NCI-H1930 (cell line): ENCODE measurements at places on chromosomes 12 and 14.

DNA sequence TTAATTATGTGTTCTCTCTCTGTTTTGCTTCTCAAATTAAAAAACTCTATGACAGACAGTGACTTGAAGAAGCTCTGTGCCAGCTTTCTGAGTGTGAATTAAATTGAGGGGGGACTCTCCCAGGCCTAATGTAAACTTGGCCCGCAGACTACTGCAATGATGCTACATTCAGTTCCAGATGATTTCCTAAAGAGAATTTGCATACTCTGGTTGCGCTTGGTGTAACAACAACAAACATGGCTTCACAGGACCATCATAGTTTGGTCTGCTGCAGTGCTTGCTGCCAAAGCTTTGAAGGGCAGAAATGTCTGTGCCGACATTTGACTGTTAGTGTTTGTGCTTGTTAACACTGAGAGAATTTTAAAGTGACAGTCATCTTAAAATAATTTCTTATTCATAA lies 25.0 kb downstream of the CFAP54 start:
- no peak for DNase-seq

- DNase-seq = no peak
These were observed 267.7 kb downstream of the SLC6A15 start for GRCh38 chr12:84644908-84645307.

- no peak for DNase-seq
These were observed 4.4 kb downstream of the KLC1 start for GRCh38 chr14:103633391-103633790.

DNA sequence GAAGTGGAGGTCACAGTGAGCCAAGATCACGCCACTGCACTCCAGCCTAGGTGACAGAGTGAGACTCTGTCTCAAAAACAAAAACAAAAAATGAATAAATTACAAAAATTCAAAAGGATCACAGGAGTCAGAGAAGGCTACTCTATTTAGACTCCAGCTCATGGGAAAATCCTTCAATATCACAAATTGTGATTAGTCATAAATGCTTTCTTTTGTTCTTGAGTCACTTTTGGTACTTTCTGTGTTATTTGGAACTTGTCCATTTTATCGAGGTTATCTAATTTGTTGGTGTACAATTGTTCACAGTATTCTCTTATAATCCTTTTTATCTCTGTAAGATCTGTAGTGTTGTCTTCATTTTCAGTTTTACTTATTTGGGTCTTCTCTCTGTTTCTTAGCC lies 18.9 kb downstream of the ALDH2 start:
- DNase-seq = no peak

DNA sequence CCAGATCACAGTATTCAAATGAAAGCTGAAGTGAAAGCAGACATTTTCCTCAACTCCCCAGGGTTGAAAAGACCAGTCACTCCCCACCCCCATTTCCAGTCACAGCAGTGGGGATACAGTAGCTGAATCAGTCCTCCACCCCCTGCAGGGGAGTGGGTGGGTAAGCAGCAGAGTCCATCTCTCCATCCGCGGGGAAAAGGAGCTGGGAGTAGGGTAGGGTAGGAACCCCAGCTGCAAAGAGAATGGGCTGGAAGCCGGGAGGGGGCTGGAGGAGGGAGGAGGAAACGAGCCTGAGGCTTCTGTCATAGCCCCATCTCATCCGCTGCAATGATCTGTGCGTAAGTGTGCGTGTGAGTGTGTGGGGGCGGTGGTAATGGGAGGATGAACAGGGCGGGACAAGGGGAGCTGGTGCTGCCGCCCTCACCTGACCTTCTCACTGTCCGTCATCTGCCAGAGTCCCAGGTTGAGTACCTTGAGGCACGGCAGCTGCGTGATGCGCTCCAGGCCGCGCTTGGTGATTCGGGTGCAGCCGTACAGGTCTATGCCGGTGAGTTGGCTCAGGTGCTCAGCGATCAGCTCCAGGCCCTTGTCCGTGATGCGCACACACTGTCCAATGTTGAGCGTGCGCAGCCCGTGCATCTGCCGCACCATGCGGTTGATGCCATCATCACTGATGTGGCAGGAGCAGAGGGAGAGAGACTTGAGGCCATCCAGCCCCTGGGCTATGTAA lies 1.8 kb downstream of the FBXL14 start:
- no peak for DNase-seq

DNA sequence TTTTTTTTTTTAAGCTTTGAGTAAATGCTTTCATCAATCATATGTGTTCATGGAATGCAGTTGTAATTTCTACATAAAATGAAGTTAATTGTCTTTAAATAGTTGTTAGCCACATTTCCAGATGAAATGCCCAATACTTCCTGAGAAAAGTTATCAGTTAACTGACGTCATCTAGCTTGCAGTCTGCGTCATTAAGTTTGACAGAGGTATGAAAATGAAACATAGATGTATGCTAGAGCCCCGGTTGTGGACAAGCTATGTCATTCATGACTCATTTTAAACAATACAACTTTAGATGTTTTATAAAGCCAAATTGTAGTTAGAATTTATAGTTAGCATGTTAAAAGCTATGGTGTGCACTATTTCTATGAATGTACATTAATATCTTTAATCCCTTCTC lies 90.7 kb downstream of the PLEKHA5 start:
- DNase-seq = no peak
